ENCODE measurements at places on chromosomes 12 and 14.

- no peak for DNase-seq
Observed at GRCh38 chr14:36339816-36340215, 19.4 kb upstream of the MBIP start.

DNA sequence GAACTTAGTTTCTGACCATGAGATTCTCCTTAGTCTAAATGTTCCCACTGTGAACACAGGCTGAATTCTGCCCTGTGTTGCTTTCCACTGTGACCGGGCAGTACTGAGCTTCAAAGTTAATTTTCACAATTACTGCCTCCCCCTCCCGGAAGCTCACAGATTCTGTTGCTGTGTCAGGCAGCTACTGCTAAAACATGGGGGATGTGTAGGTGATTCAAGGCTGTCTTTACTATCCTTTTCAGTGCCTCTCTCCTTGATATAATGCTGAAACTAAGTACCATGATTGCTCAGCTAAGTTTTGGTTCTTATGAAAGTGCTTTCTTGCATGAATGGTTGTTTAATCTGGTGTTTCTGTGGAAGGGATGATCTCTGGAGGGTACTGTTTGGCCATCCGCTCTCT, 428.3 kb upstream of the NOVA1 start:
- no peak for DNase-seq

DNA sequence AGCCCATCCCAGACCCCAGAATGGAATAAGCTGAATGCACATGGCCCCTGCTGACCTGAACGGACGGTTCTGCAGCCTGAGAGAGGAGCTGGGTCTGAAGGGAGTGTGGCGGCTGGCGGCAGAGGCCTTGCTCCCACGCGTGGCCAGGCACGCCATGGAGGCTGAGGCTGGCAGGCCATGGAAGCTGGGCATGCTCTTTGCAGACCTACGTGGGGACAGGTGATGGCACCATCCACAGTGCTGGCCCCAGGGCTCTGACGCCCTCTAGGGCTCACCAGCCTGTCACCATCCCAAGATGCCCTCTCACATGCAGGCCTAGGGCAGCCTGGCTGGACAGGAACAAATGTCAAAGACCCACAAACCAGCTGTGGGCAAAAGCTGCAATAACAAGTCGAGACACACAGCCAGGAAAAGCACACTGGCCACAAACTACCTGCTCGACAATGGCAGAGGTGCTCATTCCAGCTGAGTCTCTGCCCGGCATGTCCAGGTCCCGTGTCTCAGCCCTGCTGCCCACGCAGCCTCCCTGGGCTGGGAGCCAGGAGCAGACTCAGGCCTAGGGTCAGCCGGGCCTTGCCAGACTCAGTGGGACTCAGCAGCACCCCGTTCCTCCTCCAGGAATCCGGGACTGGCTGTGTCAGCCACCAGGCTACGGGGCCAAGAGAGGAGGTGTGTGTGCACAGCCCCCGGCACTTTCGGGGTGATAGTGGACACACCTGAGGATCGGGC, 19.7 kb downstream of the BTBD6 start:
- DNase-seq = no peak

DNA sequence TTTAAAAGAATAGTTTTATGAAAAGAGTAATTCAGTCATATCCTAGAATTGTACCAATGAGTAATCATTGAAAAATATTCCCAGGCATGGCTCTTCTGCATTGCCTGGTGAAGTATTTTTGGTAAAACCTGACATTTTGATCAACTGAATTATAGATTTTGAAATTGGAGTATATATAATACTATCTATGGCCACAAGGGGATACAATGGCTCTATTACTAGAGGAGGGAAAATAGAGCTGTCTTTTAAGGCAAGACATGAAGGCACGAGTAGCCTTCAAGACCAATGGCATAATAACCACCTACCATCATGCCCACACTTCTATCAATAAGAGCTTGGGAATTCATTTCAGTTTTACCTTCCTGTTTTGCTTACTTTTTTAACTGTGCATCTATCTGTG, 1241.4 kb upstream of the TMEM132C start:
- DNase-seq = no peak

DNA sequence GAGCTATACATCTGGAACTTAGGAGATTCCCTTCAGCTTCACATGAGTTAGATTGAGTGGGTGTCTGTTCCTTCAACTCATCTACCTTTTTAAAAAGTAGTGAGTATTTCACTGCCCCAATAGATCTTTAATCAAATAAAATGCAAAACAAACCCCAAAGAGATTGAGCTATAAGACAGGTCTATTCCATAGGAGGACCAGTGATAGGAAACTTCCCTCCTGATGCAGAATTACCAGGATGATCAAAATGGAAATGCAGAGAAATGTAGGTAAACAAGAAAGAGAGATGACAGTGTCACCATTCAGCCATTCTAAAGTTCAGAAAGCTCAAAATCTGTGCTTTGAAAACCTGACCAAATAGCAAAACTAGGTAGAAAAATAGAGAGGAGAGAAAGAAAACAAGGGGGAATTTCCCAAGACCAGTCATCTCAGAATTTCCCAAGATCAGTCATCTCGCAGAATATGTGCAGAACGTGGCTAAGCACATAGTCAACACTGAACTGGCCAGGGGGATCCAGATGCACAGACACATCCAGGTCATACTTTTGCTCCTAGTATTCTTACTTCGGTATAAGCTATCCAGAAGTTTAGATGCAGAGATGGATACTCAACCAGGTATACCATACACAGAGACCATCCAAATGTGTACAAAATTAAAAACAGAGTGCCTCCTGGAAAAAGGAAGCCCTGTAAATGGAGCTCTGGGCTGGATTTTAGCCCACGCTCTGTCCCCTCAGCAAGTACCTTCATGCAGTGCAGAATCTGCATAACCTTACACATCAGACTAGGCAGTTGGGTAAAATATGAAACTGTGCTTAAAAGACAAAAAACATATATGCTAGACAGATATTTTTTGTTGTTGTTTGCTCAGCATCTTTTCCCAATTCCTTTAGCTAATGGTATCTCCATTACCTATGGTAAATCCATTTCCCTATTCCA, 27.4 kb downstream of the SLC41A2 start:
- no peak for DNase-seq

Measured in stimulated activated CD8-positive, alpha-beta memory T cell treated with anti-CD3 and anti-CD28 coated beads, Interleukin-12 subunit alpha, Interleukin-12 subunit beta, amount 100 ng/mL, for 4 hours (primary cell).